Left ventricle myocardium inferior (tissue), 1 donor: ENCODE measurements at places on chromosomes 2 and 18.

DNA sequence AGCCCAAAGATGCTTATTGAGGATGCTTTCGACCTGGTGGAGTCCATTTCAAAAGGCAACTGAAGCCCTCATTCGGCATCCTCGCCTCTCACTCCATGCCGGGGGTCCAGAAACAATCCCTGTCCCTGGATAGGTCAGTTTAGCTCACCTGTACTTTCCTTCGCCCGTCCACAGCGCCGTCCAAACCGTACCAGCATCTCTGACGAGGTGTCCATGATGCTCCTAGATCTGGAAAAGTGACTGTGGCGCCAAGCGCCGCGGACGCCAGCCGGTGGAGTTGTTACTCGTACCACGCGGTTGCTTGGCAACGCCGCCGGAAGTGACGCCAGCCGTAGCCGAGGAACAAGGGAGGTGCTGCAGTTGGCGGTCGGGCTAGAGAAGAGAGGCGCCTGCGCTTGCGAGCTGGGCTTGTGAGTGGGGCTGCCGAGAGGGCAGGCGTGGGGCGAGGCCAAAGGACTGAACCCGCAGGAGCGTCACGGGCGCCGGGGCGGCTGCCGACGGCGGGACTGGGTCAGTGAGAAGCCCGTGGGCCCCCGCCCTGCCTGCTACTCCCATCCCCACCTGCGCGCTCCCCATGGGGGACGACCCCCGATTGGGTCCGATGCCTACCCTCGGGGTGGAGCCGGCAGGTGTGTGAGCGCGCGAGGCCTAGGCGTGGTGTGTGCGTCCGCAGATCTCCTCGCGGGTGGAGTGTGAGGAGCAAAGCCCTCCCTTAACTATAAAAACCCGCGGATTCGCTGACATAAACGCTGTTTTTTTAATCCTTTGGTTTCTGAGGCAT lies at the start of the genes CFAP210 and PHOSPHO2:
Gene CFAP210, minus strand, starts transcription at position 293 of the 781 bp plus-strand sequence. Its CDS starts 78 bp downstream, at position 215.
Gene PHOSPHO2, plus strand, starts transcription at position 357 of the 781 bp plus-strand sequence. CDS start 6,503 bp downstream, outside the sequence.
- DNase-seq, result peak; percentile 99

- DNase-seq, result no peak
Observed at GRCh38 chr2:218083352-218083676, 14.3 kb downstream of the RUFY4 start.

DNA sequence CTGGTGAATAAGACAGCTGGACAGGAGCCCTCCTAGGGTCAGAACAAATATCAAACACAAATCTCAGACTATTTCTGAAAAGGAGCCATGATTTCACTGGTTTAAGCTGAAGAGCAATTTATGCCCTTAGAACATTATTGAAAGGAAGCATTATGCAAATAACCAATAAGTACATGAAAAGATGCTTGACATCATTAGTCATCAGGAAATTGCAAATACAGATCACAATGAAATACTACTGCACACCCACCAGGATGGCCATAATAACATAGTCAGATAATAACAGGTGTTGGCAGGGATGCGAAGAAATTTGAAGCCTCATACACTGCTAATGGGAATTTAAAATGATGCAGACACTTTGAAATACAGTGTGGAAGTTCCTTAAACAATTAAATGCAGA lies 176.4 kb upstream of the RAB6C start:
- no peak for DNase-seq

DNA sequence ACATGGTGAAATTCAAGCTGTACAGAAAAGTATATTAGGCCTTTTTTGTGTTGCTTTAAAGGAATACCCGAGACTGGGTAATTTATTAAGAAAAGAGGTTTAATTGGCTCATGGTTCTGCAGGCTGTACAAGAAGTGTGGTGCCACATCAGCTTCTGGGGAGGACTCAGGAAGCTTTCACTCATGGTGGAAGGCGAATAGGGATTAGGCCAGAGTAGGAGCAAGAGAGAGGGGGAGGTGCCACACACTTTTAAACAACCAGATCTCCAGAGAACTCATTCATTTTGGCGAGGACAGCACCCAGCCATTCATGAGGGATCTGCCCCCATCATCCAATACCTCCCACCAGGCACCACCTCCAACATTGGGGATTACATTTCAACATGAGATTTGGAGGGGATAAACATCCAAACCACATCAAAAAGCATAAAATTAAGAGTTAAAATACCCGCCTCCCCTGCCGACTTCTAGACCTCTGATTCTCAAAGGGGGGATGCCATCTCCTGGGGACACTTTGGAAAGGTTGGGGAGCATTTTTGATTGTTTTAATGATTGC lies 15.1 kb upstream of the LIPG start:
- no peak for DNase-seq

DNA sequence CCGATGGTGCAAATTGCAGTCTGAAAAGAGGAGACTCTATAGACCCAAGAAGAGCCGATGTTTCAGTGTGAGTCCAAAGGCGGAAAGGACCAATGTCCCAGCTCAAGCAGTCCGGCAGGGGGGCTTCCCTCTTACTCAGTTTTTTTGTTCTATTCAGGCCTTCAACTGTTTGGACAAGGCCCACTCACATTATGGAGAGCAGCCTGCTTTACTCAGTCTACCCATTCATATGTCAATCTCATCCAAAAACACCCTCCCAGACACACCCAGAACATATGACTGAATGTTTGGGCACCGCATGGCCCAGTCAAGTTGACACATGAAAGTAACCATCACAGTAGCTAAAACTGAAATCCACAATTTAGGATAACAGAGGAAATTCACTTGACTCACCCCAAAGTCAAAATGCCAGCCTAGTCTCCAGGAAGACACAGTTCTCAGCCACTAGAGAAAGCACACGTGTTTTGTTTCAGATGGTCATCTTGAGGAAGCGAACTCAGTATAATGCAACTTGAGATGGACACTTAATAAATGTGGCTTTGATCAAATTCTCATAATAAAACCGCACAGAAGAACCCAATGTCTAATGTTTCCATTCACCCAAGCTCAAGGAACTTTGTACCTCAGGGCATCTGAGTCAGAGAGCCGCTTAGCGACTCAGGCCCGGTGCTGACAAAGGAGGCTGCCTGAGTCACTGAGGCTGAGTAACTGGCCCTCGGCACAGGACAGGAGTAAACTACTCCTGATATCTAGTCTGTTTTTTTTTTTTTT lies 2.4 kb downstream of the FHL2 start:
- DNase-seq, result no peak

DNA sequence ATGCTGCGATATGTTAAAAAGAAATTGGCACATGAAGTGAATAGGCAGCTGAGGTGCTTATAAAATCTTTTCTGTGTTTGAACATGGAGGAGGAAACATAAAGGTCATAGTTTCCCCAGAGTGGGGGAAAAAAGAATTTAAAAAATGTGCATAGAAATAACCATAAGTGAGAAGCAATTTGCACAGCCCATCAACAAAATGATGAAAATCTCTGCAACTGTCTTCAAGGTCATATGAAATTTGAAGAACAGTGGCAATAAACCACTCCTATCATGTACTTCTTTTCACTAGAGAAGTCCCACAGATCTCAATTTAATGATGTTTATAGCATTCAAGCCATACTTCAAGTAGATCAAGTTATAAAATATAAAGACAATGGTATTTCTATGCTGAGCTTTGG lies 46.7 kb upstream of the ZNF804A start:
- no peak for DNase-seq

GRCh38 chr18:55763805-55764204 lies 175.8 kb upstream of the TCF4 start:
- no peak for DNase-seq
